ENCODE measurements at places on chromosomes 5 and 9.

GRCh38 chr5:125411071-125411743, 664.8 kb upstream of the ZNF608 start:
- DNase-seq, result no peak

DNA sequence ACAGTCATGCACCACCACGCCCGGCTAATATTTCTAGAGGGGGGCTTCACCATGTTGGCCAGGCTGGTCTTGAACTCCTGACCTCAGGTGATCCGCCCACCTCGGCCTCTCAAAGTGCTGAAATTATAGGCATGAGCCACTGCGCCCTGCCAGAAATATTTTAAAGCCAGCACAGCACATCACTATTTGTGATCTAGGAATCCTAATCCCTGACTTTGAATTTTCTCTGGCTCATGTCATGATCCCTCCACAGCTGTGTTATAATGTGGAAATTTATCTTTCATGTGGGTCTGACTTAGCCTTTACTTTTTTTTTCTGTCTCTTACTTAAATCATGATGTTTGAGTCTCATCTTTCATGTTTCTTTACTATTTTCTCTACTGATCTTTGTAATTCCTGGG, 18.7 kb upstream of the ITGA1 start:
- no peak for DNase-seq

- DNase-seq, result no peak
These were observed 44.4 kb upstream of the GRIA1 start for GRCh38 chr5:153445875-153446579.

- no peak for DNase-seq
These were observed 63.1 kb upstream of the CXCL14 start for GRCh38 chr5:135641734-135642487.

- no peak for DNase-seq
These were observed 127.1 kb downstream of the DIRAS2 start for GRCh38 chr9:90515510-90515909.

DNA sequence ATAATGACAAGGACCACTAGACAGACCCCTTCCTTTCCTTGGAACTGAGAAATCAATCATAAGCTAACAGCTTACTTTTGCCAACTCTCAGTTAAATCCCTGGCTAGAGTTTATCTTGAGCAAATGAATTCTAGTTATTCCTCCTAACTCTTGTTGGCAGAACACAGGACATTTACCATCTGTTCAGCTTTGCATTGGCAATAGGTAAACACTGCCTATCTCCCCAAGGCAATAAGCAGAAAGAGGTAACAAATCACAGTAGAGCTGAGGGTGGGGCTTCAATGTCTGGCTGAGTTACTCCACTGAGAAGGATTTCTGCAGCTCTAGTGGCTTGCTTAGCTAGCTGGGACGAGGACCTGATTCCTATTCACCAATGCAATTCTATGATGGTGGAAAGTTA, 503.3 kb upstream of the GRIA1 start:
- no peak for DNase-seq

DNA sequence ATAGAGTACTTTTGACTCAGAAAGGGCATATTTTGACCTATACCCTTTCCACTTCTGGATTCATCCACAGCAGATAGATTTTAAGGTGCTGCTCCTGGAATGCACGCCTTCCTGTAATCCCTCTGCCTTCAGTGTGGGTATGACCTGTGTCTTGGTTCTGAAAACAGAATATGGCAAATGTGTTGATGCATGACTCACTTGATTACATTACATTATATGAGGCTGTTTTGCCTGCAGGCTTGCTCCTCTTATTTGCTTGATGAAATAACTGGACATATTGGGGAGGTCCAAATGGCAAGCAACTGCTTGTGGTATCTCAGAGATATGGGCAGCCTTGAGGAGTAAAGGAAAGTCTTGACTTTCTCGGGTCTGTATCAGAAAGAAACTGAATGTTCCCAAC, 468.6 kb downstream of the CDH18 start:
- DNase-seq, result no peak

- DNase-seq, result no peak
These were observed 16.6 kb upstream of the WHRN start for GRCh38 chr9:114521846-114522245.

GRCh38 chr5:173451031-173451430, 122.8 kb upstream of the STC2 start:
- DNase-seq, result no peak

DNA sequence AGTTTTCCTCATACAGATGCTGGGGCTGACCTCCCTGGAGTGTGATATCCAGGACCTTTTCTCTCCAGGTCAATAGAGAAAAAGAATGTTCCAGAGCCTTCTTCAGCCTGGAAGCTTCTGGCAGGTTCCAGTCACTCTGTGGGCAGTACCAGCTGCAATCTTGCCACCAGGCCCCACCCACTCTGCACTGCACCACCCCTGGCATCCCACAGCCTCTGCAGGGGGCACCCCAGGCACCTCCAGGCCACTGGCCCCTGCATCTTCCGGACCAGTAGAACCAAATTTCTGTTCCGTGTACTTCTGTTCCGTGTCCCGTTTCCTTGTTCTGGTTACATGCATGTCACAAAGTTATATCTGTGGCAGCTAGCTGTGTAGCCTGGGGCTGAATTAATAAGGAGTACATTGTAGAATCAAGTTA, 83.3 kb upstream of the ZBTB43 start:
- no peak for DNase-seq

GRCh38 chr5:178449163-178450070, 140.8 kb downstream of the COL23A1 start:
- DNase-seq, result no peak

GRCh38 chr9:133161547-133161950, 2.2 kb downstream of the GBGT1 start:
- no peak for DNase-seq

DNA sequence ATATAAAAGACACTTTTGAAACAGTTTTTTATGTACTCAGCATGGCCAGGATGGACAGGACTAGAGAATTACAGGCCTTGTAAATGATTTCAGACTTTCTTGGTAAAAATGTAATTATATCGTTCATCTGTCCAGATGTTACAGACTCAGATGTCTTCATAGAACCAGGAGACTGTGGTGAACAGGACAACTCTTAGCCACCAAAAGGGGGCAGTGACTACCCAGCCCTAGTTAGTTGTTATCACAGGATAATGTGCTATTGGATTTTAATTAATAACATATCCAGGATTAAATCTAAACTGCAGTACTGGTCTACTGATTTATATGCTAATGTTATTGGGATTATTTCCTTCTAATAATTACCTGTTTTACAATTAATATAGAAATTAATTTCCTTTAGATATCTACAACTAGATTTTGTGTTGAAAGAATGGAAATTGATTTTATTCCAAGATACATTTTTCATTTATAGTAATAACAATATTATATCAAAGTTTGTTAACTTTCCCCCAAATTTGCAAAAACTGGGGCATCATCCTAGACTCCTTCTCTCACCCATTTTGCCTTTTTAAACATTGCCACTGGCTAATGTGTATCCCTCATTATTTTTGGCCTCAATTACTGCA, 99.4 kb downstream of the MTREX start:
- peak; percentile 67 for DNase-seq

DNA sequence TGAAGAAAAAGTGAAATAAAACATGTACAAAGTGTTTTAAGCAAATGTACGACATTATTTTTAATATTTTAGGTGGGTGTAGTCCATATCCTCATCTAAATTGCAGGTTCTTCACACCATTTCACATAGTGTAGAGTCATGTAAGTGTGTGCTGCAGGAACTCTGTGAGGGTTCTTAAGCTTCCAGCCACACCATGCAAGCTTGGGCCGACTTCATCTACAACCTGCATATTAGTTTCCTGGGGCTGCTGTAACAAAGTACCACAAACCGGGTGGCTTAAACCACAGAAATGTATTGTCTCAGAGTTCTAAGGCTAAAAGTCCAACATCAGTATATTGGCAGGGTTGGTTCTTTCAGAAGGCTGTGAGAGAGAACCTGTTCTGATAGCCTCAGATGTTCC, 10.2 kb downstream of the PAM start:
- DNase-seq, result no peak

GRCh38 chr5:120207129-120207528, 257.0 kb upstream of the PRR16 start:
- peak; percentile 44 for DNase-seq

- no peak for DNase-seq
These were observed 213.0 kb upstream of the TARS1 start for GRCh38 chr5:33227746-33228145.

- no peak for DNase-seq
These were observed 170.3 kb upstream of the PUM3 start for GRCh38 chr9:3014178-3014577.

GRCh38 chr9:81621118-81621517, 68.2 kb downstream of the TLE1 start:
- DNase-seq, result no peak

DNA sequence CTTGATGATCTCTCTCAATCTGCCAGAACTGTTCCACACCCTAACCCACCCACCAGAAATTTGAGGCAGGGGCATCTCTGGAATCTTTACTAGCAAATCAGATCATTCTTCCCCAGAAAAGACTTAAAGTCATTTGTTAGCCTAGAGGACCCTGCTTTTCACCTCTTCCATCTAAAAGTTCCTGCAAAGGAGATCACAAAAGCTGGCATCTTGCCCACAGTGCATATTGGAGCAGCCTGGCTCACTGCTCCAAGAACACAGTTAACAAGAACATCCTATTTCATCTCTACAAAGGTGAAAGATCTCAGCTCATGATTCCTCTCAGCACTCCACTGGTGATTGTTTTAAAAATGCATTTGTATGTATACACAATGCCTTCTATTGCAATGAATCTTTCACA, 36.3 kb downstream of the GABRP start:
- no peak for DNase-seq

DNA sequence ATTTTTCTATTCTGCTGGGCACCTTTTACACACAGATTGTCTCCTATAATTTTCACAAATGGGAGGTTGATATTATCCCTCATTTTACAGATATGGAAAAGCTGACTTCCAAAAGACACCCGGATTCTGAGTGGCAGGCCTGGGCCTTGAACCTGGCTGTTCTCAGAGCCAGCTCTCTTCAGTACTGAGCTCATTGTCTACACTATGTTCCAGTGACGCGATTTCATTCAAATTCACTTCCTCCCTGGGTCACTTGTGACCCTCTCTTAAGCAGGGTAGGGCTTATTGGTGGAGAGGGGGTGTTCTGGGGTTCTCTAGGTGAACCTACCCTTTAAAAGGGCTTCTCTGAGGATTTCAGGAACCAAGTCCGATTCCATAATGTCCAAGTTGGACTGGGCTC, 70.2 kb downstream of the ANKRD33B start:
- DNase-seq, result no peak

- no peak for DNase-seq
These were observed 36.3 kb upstream of the CRB2 start for GRCh38 chr9:123319541-123320339.

DNA sequence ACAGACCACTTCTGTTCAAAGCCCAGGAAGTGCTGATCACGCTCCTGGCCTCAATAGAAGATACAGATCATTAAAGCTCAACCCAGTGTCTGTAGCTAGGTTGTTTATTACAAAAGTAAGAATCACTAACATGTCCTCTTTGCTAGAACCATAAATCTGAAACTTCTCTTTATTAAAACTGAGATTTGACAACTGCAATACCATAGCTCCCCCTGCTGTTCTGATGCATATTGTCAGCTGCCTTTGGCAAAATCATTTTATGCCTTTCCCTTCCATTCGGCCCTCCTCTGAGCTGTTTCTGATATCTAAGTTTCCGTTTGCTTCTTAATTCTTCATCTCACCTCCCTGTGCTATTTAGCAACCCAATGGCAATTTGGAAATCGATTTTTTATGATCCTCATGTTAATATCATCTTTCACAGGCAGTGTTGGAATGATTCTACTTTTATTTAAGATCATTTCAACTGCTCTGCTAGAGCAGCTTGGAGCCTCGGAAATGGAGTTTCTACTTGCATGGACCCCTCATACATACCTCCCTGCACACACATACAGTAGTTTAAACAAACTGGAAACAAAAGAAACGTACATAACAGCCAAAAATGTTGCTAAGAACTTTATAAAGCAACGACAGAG, 998.8 kb downstream of the MAT2B start:
- DNase-seq, result peak; percentile 21

DNA sequence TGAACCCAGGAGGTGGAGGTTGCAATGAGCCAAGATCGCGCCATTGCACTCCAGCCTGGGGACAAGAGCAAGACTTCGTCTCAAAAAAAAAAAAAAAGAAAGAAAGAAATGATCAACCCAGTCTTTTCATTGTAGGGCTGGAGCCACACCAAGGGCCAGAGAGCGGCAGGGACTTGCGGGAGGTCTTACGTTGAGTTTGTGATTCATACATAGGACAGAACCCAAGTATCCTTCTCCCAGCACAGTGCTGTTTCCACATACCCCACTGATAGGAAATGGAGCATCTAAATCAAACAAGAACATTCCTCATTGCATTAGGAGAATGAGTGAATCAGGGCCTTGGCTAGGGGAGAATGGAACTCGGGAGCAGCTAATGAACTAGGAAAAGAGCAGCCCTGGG, 3.5 kb upstream of the TNIP1 start:
- no peak for DNase-seq

- DNase-seq, result no peak
These were observed 392.0 kb upstream of the KCNN2 start for GRCh38 chr5:113969901-113970300.

DNA sequence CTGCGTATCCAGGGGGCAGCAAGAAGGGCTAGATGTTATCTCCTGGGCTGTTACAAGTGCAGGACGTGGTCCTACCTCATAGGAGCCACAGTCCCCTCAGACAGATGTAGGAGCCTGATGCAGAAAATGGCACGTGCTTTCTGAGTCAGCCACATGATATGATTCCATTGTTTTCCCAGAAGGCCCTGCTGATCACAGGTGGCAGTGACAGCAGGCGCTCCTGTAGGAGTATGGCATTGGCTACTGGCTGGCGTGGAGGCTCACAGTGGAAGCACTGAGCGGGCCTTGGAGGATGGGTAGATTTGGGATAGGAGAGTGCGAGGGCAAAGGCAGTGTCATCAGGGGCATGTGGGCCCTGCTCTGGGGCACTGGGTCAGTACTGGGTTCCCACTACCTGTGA, 21.9 kb downstream of the USP20 start:
- no peak for DNase-seq

DNA sequence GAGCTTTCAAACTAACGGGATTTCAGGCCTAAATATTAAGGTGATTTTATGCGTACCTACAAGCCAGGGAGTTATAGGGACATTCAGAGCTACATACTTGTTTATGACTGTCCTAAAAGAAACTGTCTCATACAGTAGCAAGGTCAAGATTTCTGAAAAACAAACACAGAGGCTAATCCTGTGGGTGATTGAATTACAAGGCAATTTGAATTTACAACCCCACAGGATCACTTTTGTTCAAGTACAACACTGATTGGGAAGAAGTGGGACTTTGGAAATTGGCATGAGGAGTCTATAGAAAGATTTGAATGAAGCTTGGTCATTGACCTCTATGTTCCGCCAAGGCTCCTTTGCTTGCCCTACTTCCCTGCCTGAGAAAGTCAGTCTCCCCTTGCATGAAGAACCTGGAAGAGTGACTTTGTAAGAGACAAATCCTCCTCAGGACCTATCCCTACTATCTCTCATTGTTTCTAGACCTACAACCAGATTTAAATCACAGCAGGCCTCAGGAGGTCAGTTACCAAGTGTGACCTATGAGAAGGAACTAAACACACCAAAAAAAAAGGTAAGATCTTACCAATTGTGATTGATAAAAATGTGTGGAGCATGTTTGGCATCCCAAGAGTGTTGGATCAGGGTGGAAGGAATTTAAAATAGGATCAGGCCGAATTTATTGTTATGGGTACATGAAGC, 38.4 kb upstream of the CDC42SE2 start:
- DNase-seq, result no peak

Data from AG08395 (cell line).